ENCODE measurements at places on chromosomes 12 and 14.

- no peak for DNase-seq
Observed at GRCh38 chr14:69877492-69877891, 1.7 kb upstream of the SMOC1 start.

GRCh38 chr12:22991250-22991844 is 366.4 kb downstream of the ETNK1 start:
- no peak for DNase-seq

DNA sequence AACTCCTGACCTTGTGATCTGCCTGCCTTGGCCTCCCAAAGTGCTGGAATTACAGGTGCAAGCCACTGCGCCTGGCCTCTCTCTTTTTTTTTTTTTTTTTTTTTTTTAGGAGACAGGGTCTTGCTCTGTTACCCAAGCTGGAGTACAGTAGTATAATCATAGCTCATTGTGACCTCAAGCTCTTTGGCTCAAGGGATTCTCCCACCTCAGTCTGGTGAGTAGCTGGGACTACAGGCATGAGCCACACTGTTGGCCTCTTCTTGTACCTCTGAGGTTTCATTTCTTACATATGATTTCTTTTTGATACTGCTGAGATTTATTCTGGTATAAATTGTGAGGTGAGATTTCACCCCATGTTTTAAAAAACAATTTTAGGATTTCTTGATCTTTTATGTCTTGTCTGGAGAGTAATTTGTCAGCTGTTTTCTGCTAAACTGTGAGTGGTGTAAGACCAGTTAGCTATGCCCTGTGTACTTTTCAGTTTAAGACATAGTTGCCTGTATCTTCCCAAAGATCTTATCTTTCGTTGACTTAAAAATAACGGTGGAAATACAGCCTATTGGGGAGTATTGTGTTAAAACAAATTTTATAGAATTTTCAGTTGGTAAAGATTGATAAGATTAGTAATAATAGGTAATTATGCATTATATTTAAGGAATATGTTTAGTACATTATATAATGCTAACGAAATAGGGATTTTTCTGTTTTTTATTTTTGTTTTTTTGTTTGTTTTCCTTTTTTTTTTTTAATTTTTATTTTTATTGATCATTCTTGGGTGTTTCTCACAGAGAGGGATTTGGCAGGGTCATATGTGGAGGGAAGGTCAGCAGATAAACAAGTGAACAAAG is 31.7 kb downstream of the WDR20 start:
- DNase-seq, result no peak

GRCh38 chr14:68791078-68791901 is 1.6 kb downstream of the ZFP36L1 start:
- DNase-seq, result no peak

DNA sequence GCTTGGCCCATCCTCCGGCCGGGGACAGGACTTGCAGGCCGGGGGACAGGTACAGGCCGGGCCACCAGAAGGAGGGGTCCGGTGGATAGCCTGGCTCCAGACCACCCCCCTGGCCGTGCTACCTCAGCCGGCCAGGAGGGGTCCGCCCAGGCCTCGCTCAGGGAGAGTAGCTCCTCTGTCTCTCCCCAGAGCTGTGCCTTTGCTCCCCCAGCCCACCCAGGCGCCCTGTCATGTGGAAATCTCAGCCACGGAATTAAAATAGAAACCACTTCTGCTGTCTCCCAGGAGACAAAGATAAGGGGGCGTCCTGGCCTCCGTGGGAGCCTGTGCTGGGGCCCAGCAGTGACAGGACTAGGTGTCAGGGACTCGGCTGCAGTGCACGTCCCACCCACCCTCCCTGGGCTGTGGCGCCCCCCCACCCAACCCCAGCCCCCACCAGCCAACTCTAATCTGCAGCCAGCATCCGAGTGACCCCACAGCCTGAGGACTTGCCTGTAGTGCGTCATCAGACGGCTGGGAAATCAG is 3.3 kb upstream of the CRIP2 start:
- DNase-seq, result no peak

- DNase-seq, result no peak
Observed at GRCh38 chr14:34231626-34232025, 230.4 kb downstream of the SPTSSA start.

GRCh38 chr14:68146818-68147217 is 327.2 kb downstream of the RAD51B start:
- no peak for DNase-seq

Measured in occipital lobe (tissue), 3 donors.